ENCODE measurements at places on chromosomes 6 and 20.

- no peak for DNase-seq
Observed at GRCh38 chr6:14202947-14203346, 85.4 kb downstream of the CD83 start.

GRCh38 chr6:134854366-134854765, 95.5 kb downstream of the ALDH8A1 start:
- no peak for DNase-seq

DNA sequence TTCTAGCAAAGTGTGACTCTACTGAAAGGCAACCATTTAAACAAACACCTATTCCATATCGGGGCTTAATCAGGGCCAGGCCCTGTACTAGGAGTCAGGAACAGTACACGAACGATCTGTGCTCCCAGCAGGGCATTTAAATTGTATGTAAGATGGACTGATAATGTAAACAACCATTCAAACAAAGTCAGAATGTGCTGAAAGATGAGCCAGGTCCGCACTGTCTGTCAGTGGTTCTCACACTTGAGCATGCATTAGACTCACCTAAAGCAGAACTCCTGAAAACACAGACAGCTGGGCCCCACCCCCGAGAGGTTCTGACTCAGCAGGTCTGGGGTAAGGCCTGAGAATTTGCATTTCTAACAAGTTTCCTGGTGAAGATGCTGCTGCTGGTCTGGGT, 81.6 kb downstream of the PXDC1 start:
- DNase-seq, result peak; percentile 62

DNA sequence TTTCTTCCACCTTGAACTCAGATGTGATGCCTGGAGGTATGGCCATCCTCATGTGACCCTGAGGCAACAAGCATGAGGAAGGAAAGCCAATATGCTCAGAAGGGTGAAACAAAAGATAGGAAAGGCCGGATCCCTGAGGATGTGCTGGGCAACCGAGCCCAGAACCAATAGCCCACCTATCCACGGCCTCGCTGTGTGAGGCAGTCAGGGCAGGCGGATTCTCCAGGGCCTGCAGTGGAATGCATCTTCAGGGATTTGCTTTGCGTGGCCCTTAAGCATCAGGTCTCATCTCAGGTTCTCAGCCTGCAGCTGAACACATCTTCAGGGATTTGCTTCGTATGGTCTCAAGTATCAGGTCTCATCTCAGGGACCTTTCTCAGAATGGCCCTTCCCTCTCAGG, 139.8 kb downstream of the ANKRD60 start:
- no peak for DNase-seq

DNA sequence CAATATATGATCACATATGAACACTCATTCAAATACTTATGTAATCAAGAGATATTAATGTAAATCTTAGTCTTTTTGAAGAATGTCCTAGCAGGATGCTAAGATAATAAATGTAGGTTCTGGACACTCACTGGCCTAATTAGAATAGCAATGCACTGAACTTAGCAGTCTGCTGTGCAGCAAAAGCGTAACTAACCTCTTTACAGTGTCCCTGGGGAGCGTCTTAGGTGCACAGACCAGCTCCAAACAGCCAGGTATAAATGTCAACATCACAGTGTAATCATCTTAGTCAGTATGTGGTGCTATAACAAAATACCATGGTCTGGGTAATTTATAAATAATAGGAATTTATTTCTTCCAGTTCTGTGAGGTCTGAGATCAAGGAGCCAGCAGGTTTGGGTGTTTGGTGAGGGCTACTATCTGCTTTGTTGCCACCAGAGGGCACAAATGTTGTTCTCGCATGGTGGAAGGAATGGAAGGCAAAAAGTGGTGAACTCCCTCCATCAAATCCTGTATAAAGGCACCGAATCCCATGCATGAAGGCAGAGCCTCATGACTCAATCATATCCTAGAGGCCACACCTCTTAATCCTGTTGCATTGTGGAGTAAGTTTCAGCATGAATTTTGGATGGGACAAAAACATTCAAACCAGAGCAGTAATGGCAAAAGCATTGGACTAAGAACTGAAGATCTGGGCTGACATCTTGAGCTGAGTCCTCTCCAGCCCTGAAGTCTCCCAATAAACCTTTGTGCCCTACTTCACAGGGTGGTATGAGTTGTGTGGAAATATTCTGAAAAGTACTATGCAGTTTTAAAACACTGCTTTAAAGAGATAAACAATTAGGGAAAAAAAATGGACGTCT, 41.8 kb upstream of the FOXO3 start:
- peak; percentile 2 for DNase-seq

DNA sequence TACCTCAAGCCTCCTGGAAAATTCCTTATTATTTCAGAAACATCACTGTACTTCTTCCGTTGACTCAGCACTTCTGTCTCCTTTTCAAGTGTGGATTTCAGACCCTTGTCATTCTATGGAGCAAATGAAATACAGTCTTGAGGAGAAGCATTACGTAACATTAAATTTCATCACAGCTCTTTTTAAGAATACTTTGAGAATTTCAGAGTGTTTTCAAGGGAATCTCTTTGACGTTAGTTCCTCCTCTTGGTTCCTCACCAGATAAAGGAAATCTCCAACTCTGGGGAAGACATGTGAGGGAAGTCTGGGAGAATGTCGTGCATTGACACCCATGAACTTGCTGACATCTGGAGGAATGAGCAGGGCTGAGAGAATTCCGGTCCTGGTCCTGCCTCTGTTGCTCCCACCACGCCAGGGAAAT, 32.3 kb downstream of the UST start:
- no peak for DNase-seq

GRCh38 chr6:138267971-138268895, 49.9 kb upstream of the PBOV1 start:
- no peak for DNase-seq

DNA sequence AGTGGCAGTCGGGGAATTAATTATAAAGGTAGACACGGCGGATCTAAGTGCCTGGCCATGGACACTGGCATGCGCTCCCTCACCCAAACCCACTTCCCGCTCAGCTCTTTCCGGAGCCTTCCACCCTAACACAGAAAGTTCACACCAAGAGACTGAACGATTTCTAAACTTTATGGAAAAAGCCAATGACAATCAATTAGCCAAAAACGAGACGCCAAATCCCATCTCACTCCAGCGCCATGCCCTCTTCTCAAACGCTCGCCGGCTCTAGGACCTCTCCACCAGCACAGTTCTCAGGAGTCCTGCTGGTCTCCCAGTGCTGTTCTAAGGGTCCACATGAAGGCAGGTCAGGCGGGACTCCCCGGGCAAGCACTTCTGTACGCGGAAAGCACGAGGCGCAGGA, 641 bp downstream of the SF3B5 start:
- no peak for DNase-seq

DNA sequence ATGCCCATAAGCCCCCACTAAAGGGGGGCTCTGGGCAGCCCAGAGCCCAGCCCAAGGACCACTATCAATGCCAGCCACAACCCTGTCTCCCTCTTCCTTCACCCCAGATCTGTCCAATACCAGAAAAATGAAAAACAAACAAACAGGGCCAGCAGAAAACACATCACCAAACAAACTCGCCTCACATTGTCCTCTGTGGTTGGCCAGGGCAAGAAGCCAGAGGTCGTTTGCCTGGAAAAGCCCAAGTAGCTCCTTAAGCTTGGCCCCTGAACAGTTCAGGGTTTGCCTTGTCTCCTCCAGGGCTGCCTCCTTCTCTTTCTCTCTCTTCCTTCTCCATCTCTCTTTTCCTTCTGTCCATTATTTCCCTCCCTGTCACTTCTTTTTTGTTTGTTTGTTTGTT, 10.1 kb upstream of the SCUBE3 start:
- DNase-seq, result no peak

DNA sequence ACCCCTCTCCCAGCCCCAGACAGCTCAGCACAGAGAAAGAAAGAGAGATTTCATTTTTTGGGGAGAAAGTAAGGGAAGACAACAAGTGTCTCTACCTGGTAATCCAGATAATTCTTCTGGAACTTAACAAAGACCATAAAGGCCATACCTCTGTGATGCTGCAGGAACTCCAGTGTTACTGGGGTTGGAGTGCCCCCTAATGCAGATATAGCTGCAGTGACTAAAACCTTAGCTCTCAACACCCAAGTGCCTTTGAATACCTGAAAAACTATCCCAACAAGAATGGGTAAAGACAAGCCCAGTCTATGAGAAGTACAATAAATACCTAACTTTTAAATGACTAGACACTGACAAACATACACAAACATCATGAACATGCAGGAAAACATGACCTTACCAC, 365.3 kb upstream of the PTCHD4 start:
- peak; percentile 65 for DNase-seq

GRCh38 chr6:29675561-29675960, 5.4 kb downstream of the ZFP57 start:
- DNase-seq, result peak; percentile 40

- DNase-seq, result no peak
Observed at GRCh38 chr6:47424436-47424836, 53.2 kb upstream of the CD2AP start.

- DNase-seq, result no peak
Observed at GRCh38 chr6:118881440-118882313, 12.3 kb upstream of the ASF1A start.

- no peak for DNase-seq
Observed at GRCh38 chr6:130105996-130106704, 87.8 kb downstream of the L3MBTL3 start.

GRCh38 chr6:32852844-32853540, 512 bp downstream of the TAP1 start:
- DNase-seq, result no peak
